NCI-H524 (cell line): ENCODE measurements at places on chromosomes 12 and 14.
A peak's percentile ranks its signal among the peaks of the same experiment; 100 is the strongest.

DNA sequence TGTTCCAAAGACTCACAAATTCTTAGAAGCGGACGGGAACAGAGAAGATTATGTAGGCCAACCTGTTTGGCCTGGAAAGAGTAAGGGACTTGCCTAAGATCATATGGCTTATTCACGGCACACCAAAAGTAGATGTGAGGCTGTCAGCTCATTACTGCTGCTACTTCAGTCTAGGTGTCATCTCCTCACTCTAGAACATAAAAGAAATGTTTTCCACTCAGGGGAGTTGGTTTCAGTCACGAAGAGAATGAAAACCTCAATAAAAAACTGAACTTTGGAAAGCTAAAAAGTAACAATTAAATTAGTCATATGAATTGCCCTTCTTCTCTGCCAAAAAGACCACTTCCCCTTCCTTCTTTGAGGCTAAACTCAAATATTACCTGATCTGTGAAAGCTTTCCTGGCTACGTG is 658 bp upstream of the CEP128 start:
- peak; percentile 52 for DNase-seq

DNA sequence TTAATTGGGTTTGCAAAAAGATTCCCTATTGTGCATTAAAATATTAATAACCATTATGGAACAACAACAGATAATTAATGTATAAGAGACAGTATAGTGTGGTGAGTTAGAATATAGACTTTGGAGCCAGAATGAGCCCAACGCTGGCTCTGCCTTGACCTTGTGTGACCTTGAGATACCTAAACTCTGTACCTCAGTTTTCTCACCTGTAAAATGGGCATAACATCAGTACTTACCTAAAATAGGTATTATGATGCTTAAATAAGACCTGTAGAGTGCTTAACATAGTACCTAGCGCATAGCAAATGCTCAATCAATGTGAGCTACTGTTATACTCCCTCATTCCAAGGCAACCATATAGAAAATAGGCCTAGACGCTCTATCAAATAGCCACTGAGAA is 90.9 kb upstream of the TTC7B start:
- no peak for DNase-seq

DNA sequence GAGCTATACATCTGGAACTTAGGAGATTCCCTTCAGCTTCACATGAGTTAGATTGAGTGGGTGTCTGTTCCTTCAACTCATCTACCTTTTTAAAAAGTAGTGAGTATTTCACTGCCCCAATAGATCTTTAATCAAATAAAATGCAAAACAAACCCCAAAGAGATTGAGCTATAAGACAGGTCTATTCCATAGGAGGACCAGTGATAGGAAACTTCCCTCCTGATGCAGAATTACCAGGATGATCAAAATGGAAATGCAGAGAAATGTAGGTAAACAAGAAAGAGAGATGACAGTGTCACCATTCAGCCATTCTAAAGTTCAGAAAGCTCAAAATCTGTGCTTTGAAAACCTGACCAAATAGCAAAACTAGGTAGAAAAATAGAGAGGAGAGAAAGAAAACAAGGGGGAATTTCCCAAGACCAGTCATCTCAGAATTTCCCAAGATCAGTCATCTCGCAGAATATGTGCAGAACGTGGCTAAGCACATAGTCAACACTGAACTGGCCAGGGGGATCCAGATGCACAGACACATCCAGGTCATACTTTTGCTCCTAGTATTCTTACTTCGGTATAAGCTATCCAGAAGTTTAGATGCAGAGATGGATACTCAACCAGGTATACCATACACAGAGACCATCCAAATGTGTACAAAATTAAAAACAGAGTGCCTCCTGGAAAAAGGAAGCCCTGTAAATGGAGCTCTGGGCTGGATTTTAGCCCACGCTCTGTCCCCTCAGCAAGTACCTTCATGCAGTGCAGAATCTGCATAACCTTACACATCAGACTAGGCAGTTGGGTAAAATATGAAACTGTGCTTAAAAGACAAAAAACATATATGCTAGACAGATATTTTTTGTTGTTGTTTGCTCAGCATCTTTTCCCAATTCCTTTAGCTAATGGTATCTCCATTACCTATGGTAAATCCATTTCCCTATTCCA is 27.4 kb downstream of the SLC41A2 start:
- DNase-seq: no peak

DNA sequence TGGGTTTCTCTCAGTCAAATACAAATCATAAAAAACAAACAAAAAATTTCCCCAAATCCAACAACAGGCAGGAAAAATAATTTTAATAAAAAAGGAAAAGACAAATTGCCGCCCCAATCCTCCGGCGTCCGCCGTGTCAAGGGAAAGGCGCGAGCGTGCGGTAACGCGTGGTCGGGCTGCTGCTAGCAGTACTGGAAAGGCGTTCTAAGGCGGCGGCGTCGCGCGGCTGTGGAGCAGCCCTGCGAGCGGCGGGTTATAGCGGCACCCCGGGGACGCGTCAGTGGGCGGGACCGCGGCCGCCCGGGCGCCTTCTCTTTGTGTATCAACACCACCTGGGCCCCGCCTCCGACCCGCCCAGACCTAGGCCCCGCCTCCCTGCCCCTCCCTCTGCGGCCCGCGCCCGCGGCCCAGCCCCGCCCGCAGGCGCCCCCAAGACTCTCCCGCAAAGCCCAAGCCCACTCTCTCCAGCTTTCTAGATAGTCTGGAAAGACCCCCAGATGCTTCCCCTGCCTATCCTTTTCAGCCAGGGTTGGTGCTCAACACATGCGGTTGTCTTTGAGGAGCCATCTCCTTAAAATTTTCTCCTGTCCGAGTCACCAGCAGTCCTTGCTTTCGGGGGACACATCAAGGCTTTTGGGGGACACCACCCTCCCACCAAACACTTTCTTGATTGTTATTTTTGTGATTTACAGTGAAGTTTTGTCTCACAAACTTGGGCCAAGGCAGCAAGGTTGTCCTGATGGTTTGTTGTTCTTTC is at the start of gene SLC38A2:
Gene SLC38A2 (minus strand): TSS at position 230 of the 757 bp plus-strand sequence. CDS start 1,480 bp downstream, outside the sequence.
- DNase-seq: peak; percentile 47

DNA sequence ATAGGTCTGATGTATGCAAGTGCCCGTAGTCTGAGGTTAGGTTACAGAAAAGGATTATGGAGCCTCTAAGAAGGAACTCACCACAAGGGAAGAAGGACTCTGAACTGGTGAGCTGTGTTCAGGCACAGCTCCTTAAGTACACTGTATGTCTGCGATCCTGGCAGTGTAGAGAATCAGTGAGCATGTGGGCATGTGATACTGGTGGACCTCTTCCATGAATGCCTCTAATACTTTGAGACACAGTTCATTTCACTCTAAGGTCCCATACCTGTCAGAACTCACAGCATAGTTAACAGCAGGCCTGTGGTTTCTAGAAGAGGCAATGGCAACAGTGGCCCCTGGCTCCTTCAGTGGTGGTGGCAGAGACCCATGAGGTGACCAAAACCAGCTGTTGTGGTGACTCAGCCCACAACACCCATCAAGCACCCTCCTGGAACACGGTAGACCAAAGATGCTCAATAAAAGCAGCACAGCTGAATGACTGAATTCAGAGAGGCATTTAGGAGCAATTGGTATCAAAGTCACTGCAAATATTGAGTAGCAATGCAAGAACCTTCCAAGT is 6.9 kb upstream of the OR6J1 start:
- DNase-seq: no peak

GRCh38 chr12:16573398-16574077 is 32.4 kb downstream of the LMO3 start:
- DNase-seq: peak; percentile 88

DNA sequence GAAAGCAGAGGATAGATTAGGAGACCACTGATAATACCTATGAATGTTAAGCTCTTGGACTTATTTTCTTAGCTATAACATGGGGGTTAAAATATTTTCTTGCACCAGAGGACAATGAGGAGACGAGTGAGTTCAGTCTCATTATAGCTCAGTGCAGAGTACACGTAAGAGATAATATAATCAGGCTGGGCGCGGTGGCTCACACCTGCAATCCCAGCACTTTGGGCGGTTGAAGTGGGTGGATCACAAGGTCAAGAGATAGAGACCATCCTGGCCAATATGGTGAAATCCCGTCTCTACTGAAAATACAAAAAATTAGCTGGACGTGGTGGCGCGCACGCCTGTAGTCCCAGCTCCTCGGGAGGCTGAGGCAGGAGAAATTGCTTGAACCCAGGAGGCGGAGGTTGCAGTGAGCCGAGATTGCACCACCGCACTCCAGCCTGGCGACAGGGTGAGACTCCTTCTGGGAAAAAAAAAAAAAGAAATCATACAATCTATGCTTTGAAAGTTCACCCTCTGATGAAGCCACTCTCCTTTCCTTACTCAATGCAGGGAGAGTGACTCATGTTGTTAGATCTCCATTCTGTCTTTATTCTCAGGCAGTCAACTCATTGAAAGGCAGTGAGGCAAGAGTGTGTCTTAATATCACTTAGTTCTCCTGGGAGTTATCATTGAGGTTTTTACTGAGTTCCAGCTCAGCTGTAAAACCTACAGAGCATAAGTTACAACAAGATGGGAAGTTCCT is 134.2 kb downstream of the SYNE2 start:
- DNase-seq: no peak
